ENCODE measurements at places on chromosomes 7 and 10. TPM values are rescaled to one million over a fixed set of nuclear protein-coding genes. Genes with fewer than 3 reads are reported as not detected.

- DNase-seq = no peak
Observed at GRCh38 chr7:76403780-76404494, 5.6 kb downstream of the SSC4D start.

- DNase-seq = no peak
Observed at GRCh38 chr7:128302139-128302538, 41.6 kb downstream of the RBM28 start.

- DNase-seq = no peak
Observed at GRCh38 chr7:152162287-152162686, 136.8 kb downstream of the GALNT11 start.

DNA sequence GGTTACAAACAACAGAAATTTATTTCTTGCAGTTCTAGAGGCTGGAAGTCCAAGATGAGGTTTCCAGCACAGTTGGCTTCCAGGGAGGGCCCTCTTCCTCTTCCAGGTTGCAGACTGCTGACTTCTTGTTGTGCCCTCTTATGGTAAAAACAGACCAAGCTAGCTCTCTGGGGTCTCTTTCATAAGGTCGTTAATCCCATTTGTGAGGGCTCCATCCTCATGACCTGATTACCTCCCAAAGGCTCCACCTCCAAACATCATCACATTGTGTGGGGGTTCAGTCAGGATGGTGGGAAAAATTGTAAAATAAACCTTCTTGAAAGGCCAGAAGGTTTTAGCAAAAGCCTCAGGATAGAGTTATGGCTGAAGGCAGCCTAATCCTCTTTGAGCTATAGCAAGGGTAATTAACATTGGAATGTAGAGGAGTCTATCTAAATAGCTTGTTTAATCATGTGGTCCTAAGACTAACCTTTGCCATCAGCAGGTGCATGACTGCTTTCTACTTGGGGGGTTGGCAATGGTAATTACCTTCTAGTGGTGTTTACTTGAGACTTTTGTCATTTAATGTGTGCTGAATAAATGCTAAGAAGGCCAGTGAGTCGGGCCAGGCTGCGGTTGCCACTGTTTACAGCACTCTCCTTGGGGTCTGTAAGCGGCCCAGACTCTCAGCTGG lies 80.8 kb downstream of the PPP1R17 start:
- DNase-seq = peak; percentile 18

GRCh38 chr10:119104654-119105015 lies 722 bp downstream of the DENND10 start:
- DNase-seq = peak; percentile 77

- no peak for DNase-seq
Observed at GRCh38 chr7:26183545-26184280, 16.8 kb downstream of the HNRNPA2B1 start.

DNA sequence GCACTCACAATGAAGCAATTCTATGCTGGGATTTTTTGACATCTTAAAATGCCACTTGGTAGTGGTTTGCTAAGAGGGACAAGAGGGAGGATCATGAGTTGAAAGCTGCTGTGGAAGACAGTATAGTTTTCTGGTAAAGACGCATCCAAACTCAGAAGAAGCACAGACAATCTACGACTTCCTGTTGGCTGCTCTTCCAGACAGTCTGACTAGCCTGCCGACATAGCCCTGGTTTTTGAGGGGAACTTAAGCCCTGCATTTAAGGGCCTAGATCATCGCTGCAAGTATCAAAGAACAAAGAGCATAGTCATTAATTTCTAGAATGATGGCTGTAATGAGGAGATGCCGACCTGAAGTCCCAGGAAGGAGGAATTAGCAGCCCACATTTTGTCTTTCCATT lies 99.9 kb upstream of the IKZF1 start:
- DNase-seq = no peak

DNA sequence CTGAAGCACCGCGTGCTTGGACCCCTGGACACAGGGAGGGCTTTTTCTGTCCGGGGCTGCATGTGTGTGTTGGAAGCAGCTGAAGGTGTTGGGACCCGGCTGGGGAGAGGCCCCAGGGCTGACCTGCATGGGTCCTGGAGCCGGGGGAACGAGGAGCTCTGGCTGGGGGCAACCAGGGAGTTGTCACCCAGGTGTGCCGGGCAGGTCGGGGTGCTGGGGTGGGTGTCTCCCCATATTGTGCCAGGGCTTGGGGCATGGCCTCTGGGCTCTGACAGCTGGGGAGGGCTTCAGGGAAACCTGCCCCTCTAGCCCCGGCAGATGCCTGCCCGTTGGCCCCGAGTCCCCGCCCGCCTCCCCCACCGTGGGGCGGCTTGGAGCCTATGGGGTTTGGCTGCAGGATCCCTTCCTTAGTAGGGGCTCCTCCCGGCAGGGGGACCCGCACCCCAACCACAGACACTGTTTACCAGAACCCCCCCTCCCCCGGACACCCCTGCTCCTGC lies 42.3 kb downstream of the UNCX start:
- DNase-seq = no peak

GRCh38 chr10:62560201-62560819 lies 186.1 kb downstream of the ZNF365 start:
- DNase-seq = no peak

DNA sequence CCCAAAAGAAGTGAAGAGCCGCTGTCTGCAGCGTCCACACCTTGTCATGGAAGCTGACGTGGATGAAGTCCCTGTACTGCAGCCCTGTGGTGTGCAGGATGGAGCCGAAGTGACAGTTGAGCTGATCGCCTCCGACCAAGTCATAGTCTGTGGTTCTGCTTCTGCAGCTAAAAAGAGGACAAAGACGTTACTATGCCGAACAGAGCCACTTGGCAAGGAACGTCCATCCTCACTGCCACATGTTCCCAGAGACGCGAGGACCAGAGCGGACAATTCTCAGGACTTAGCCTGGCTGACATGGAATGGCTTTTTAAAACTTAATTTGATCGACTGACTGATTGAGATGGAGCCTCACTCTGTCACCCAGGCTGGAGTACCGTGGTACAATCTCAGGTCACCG lies 21.8 kb downstream of the DAGLB start:
- DNase-seq = no peak

- peak; percentile 88 for DNase-seq
Observed at GRCh38 chr10:61901829-61902444, 438 bp downstream of the ARID5B start.

DNA sequence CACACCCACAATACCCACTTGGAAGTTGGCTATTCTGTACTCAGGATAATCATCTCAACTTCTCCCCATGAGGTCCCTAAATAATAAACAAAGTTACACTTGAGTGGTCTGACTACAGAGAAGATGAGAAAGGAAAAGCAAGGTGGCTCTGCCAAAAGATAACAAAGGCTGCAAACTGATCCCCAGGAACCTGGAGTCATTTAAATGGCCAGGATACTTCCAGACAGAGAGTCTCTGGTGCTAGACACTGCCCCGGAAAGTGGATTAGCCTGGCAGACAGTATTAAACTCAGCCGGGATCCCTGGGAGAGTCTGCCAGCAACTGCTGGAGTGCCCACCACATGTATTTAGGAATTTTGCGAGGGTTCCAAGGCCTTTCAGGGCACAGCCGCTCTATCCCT lies 93.7 kb downstream of the DGKI start:
- peak; percentile 36 for DNase-seq

Gene UCN3
- 1.4 TPM for polyA plus RNA-seq

Gene SPDYE8
- not detected for polyA plus RNA-seq

Gene NRP1
- polyA plus RNA-seq = 40.5 TPM

Gene CDC123
- polyA plus RNA-seq = 50.2 TPM

Gene TAS2R41
- polyA plus RNA-seq = not detected

All from kidney (tissue), 22 donors.